COLO829 (cell line): ENCODE measurements at places on chromosomes 13 and 19.
A peak's percentile ranks its signal among the peaks of the same experiment; 100 is the strongest.

GRCh38 chr13:61531383-61532065 is 115.9 kb upstream of the PCDH20 start:
- no peak for DNase-seq

GRCh38 chr19:5967994-5968430 is 9.9 kb downstream of the RANBP3 start:
- peak; percentile 91 for DNase-seq

DNA sequence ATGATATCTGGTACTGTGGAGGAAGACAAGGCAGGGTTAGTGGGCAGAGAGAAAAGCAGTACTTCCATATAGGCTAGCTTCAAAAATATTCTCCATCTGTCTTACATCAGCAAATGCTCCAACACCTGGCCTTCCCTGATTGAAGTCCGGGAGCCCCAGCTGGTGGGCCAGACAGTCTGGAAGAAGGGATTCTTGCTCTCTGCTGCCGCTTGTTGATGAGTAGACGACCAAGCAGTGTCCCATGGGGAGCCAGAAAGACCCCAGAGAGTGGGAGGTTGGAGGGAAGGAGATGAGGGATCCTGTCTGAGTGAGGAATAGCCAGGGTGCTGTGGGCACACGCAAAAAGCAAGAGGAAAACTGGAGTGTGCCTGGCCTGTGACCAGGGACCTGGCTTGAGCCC is 95.1 kb downstream of the ATP8A2 start:
- DNase-seq = no peak

- no peak for DNase-seq
Observed at GRCh38 chr13:89880201-89880600, 1467.3 kb upstream of the MIR17HG start.

DNA sequence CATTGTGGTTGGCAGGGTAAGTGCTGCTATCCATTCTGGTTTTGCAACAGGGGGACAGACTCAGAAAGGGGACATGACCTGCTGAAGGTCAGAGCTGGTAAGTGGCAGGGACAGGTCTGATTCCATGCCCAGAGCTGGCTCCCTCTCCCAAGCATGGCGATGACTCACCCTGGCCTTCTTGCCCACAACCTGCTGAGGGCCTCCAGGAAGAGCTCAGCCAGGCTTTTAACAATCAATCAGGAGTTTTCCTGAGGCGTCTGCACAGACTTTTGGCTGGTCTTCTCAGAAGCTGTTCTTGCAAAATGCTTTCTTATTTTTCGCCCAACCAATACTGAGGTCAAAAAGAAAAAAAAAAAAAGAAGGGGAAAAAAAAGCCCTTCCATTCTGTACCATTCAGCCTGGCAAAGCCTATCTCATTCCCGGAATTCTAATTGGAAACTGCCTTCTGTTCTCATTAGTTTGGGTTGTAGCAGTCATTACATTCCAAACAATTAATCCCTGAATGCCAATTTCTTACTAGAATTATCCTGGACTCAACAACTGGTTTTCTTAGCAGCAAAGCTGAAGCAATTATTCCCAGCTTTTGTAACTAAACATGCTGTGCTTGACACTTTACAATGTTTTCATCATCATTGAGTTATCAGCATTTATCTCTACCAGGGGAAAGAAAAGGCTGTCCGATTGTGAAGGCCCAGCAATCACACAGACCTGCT is 17.7 kb downstream of the SIAH3 start:
- peak; percentile 40 for DNase-seq

DNA sequence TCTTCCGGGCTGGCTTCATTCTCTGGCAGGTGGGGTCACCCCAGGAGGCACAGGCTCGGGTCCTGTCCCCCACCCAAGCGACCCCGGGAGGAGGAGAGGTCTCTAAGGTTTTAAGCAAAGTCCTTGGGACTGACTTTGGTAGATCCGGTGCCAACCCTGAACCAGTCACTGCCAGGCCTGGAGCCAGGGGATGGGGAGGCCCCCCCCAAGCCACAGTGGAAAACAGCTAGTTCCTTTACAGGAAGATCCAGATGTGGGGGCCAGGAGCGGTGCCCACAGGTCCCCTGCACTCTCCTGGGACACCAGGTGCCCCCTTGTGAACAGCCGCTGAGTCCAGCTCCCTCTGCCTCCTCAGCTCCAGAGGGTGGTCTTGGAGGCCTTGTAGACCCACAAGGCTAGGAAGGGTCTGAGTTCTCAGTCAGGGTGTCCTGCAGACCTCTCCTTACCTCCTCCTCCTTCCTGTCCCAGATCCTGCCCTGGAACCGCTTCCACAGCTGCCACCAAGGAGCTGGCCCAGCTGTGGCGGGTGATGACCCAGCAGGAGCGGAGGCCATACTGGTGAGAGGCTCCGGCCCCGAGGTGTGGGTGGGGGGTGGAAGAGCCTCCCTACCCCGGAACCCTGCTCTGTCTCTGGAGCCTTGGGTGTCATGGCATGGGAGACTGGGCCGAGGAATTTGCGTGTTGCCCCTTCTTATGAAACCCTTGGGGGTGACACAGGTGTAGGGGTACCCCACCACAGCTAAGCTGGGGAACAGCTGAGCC is 6.0 kb downstream of the SIX5 start:
- no peak for DNase-seq

DNA sequence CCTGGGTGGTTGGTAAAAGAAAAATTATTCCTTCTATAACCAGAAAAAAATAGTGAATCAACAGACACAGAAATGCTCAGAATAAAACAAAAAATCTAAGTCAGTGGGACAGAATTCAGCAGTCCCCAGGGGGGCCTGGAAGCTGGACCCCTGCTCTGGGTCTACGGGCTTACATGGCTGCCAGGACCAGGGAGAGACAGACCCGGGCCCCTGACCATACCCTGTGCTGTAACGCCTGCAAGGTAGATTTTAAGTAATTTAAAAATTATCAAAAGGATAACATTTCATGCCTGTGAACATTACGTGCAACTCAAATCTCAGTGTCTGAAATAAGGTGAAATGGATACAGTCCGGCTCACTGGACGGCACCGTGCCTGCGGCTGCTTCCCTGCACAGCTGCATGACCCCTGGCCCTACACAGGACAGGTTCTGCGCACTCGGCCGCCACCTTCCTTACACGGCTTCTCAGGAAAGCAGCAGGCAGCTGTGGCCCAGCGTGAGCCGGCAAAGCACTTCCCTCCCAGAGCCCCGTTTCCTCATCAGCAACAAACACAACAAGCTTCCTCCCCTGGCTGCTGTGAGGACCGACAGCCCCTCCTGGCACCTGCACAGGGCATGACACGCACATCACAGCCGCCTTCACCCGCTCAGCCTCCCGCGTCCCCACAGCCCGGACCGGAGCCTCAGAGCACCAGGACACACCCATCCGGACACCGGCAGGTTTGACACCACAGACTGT is 22.2 kb downstream of the RASA3 start:
- DNase-seq = no peak

- no peak for DNase-seq
Observed at GRCh38 chr13:111114362-111115060, 599 bp upstream of the ARHGEF7 start.

GRCh38 chr13:34361560-34361959 is 543.6 kb downstream of the RFC3 start:
- peak; percentile 49 for DNase-seq
